Activated T-cell treated with anti-CD3 and anti-CD28 coated beads, Interleukin-2, amount 50 U/mL, for 4 hours (primary cell): ENCODE measurements at places on chromosomes 13 and 19.

GRCh38 chr19:14127929-14128509 is 8.4 kb downstream of the ASF1B start:
- DNase-seq = no peak

DNA sequence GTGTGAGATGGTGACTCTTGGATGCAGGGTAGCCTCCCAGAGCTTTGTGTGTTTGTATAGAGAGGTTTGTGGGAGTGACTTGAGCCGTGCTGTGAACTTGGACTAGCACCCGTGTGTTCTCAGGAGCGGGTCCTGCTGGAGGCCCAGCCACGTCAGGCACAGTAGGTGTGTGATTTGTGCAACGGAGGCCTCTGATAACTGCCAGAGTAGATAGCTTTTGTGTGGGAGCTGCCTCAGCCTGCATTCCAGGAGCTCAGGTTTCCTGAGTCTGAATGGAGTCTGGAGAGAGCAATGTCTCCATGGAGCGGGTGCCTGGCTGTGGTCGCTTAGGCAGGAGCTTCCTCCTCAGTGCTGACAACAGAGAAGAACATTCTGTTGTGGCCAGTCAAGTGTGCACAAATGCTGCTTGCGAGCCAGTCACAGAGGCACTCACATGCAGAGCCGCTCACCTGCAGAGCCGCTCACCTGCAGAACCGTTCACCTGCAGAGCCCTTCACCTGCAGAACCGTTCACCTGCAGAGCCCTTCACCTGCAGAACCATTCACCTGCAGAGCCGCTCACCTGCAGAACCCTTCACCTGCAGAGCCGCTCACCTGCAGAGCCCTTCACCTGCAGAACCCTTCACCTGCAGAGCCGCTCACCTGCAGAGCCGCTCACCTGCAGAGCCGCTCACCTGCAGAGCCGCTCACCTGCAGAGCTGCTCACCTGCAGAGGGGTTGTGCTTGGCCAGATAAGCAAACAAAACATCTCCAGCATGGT is 32.6 kb downstream of the TFDP1 start:
- DNase-seq = no peak

- peak; percentile 49 for DNase-seq
Observed at GRCh38 chr19:35211545-35212230, 16.9 kb downstream of the FAM187B start.

DNA sequence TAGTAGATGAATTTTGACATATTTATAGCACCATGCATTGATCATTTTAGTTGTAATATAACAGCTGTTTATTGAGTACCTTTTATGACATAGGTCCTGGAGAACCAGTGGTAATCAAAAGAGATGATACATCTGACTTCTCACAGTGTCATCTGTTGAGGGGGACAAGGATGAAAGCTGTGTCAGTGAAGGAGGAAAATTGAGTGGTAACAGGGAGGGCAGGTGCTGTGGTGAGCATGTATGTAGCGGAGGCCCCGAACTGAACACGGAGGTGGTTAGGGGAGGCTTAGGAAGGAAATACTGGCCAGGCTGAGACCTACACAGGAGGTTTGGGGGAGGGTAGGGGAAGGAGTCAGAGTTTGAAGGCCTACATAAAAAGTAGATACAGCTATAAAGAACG is 199.7 kb downstream of the GGACT start:
- DNase-seq = no peak

GRCh38 chr19:18738961-18739690 is 52.0 kb downstream of the COMP start:
- no peak for DNase-seq

DNA sequence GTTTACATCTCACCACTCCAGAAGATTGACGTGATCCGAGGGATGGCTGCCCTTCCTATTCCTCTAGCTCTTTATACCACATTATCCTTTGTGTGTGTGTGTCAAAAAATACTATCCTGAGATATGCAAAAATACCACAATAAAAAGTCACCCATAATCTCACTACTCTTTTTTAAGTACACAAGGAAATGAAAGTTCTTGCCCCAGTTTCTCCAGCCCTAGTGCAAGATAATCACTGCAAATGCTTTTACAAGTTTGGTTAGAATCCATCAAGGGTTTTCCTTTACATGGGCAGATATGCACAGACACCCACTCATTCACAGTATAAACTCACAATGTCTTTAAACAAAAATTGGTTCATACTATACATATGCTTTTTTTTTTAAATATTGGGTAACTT is 89.3 kb downstream of the DIAPH3 start:
- DNase-seq = no peak

DNA sequence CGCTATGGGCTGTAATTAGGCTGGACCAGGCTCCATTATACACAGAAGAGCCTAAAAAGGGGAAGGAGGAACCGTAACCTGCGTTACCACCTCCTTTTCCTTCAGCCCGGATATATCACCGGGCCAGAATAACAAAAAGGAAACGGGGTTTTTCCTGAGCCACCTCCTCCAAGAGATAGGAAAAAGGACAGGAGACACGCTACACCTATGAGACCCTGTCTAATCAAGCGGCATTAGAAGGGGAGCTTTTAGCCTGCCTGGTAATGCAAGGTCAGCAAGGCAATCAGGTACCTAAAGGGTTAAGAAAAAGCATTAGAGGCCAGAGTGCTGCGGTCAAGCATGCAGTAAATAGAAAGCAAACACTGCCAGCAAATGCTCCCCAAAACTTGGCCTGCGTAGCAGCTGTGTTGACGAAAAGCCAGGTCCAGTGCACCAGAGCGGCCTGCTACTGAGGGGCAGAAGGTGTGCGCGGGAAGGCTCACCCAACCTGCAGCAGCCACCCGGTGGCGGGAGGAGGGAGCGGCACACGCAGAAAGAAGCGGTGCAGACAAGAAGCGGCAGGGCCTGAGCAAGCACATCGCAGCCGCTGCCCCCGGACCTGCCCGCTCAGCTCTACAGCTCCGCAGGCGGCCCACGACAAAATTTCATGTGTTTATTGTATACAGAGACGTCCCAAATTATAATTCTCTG is 1466.1 kb downstream of the UQCRFS1 start:
- DNase-seq = no peak

DNA sequence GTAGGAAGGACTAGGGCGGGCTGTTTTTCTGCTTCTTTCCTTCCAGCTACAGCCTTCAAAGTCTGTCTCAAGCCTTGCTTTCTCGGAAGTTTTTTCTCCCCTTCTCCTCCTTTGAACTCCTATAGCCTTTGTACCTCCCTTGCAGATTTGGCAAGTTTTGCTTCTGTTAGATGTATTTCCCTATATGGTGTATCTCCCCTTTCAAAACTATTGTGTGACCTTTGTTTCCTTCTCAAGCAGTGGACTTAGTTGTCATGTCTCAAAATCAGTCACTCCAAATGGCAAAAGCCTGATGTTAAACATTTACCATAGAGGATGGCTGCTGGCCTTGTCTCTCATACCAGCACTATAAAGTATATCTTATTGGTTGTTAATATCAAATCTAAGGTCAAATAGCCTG is 152.7 kb downstream of the FLT1 start:
- DNase-seq = no peak

GRCh38 chr19:49773663-49774350 is 7.0 kb downstream of the AP2A1 start:
- no peak for DNase-seq

DNA sequence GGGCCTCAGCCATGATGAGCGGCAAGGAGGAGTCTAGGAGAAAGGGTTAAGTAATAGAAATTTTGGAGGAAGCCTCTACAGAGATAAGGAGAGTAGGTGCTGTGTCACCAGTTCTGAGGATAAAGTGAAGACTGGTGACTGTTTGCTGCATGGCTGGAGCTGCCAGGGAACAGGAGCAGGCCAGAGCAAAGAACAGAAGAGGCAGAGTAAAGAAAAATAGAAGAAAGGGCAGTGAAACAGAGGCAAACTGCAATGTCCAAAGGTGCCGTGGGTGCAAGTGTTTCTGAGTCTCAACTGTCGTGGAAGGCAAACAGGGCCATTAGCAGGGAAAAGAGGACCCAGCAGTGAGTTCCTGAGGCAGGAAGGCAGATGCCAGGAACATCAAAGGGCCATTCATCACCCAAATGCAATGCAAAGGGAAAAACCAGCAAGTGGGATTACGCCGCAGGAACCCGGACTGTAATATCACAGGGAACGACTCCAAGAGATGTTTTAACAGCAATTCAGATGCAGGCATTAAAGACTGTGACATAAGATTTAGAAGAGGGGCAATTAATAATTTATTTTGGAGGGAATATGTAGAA is 318.3 kb downstream of the FOXO1 start:
- DNase-seq = no peak

GRCh38 chr13:87671753-87672605 is 808 bp downstream of the SLITRK5 start:
- no peak for DNase-seq

DNA sequence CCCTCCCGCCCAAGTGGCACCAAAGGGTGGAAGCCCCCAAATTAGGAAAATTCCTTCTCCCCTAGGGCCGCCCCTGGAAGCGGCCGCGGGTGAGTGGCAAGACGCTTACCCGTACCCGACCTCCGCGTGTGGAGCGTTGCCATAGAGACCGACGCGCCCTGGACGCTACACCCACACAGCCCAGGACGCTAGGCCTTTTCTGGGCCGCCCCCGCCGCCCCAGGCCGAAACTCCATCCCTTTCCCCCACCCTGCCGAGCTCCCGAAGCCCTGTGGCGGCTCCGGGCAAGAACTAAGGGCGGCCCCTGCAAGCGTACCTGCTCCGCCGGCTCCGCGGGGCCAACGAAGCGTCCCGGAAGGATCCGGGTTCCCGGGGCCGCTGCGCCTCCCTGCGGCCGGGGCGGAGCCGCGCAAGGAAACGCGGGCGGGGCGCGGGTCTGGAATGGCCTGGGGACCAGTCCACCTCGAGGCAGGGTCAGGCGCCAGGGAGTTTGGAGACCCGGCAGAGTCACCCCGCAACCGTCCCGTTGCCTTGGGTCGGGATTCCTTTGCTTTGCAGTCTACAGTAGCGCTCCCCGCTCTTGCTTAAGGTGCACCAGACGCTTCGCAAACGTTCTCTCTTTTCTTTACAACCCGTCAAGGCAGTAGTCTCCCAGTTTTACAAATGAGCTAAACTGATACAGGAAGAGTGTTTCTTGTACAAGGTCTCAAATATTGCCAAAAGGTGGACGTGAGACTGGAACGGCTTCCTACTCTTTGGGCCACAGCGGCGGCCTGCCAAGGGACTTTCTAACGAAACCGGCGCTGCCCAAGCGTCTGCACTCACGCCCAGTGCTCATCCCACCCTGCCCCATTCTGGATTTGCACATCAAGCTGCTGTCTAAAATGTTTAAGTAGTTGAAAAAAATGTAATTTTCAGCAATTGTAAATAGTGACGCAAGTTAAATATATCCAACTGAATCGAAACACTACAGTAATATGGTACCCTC is at the start of gene NEK5:
Gene NEK5, minus strand, starts transcription at position 360 of the 987 bp plus-strand sequence. CDS start 1,591 bp downstream, outside the sequence.
- peak; percentile 29 for DNase-seq

- no peak for DNase-seq
Observed at GRCh38 chr13:114059946-114060860, 72.2 kb downstream of the RASA3 start.

- DNase-seq = no peak
Observed at GRCh38 chr13:109720758-109721184, 65.6 kb downstream of the IRS2 start.

GRCh38 chr13:52712385-52712784 is 27.2 kb downstream of the CNMD start:
- DNase-seq = no peak

DNA sequence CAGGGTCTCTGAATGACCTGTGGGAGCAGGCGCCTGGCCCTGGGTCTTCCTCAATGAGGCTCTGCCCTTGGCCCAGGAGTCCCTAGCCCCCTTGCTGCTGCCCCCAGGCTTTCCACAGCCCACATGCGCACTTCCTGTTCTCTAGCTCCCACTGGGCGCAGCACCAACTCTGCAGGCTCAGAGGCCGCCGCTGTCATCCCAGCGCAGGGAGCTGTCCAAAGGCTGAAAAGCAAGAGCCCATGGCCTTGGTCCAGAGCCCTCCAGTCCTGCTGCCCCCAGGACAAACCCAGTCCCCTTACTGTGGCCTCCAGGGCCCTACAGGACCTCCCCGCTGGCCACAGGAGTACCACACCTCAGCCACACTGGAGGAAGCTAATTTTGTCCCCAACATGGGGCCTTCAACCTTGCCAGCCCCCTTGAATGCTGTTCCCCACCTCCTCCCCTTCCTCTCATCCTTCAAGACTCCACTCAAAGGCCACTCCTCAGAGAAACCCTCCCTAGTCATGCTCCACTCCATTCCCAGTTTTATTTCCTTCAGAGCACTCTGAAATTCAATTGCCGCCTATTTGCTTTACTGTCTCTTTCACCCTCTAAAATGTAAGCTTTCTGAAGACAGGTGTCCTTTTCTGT is 8.0 kb upstream of the POU2F2 start:
- no peak for DNase-seq

DNA sequence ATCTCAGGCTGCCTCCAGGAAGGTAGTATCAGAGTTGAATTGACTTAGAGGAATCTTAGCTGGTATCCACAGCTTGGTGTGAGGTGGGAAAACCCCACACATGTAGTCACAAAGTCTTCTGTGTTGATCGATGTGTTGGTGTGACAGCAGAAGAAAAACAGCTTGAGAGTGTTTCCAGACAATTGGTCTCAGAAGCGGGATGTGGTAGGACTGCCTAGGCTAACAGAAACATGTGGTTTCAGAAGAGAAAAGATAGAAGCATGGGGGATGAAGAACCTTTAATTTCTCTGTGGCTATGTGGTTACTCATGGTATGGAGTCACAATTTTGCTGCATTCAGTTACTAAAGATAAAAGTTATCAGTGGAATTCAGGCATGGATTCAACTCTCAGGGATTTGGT is 134.7 kb upstream of the SLITRK5 start:
- DNase-seq = no peak

GRCh38 chr13:106534639-106535551 is 567 bp downstream of the EFNB2 start:
- DNase-seq = peak; percentile 9

DNA sequence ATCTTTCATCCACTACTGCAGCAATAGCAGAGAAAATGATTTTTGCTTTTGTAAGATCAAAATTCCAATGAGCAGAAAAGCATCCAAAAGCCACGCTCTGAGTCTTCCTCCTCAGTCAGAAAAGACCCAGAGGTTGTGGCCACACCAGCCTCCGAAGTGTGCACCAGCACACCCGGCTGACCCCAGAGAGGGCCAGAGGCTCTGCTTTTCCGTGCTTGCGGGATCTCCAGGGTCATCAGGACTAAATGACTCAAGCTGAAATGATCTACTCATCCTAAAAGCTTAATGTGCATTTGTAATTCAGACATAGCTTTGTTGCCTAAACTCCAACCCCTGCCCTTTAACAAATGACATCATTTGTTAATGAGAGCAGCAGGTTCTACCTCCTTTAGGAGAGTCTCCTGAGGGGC is 16.5 kb downstream of the RXFP2 start:
- DNase-seq = no peak

GRCh38 chr13:93151277-93151676 is 75.3 kb upstream of the GPC6 start:
- no peak for DNase-seq
